ENCODE measurements at places on chromosomes 6 and 20.

- no peak for DNase-seq
These were observed 12.9 kb downstream of the CCDC170 start for GRCh38 chr6:151506761-151507160.

DNA sequence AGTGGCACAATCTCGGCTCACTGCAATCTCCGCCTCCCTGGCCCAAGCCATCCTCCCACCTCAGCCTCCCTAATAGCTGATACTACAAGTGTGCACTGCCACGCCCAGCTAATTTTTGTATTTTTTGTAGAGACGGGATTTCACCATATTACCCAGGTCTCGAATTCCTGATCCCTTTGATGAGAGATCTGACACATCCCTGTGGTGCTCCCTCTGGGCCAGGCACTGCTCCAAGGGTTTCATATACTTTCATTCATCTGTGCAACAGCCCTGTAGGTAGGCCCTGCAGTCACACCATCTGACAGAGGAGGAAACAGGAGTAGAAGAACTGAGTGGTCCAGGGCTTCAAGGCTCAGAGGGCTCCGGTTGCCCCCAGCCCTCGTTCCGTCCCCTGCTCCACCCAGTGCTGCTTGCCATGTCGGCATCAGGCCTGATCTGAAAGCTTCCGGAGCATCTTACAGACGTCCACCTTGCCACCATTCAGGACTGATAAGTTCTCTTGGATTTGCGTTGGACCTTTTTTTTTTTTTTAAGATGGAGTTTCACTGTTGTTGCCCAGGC, 3.3 kb downstream of the ZGPAT start:
- DNase-seq: no peak

- DNase-seq: no peak
These were observed 141.5 kb downstream of the KLHL32 start for GRCh38 chr6:97066056-97066455.

GRCh38 chr6:152301021-152301764, 336.0 kb downstream of the SYNE1 start:
- no peak for DNase-seq
